ENCODE measurements at places on chromosomes 6 and 20.

DNA sequence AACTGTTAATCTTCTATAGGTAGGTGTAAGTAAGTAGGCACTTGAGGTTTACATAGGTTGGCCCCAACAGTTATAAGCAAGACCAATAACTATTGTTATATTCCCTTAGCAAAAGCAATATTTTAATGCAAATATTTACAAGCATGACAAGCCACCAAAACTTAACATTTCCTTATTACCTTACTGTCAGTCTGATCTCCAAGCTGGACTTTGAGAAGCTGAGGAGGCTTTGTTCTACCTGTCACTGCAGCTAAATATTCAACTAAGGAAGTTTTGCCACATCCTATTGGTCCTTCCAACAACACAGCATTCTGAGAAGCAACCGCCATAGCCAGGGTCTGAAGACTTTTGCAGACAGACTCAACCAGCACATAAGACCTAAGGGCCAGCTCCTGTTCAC is 29.6 kb downstream of the MDN1 start:
- no peak for DNase-seq

DNA sequence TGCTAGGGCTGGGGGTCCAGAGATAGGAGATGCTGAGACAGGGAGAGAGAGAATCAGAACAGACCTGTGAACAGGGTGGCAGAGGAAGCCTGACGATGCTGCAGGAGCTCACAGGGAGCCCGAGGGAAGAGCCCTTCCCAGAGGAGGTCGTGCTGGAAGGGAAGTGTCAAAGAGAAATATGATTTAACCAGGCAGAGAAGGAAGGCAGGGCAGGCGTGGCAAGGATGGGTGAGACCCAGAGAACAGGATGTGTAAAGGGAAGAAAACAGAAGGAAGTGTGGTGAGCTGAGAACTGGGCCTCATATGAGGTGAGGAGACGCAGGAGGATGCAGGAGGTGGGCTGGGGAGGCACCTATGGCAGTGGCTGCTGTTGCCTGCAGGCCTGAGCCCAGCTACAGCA is 105.6 kb downstream of the ZDHHC14 start:
- DNase-seq, result peak; percentile 9

- no peak for DNase-seq
These were observed 31.9 kb upstream of the ANKEF1 start for GRCh38 chr20:10002866-10003265.

- no peak for DNase-seq
These were observed 42.2 kb downstream of the DTNBP1 start for GRCh38 chr6:15620611-15621010.

DNA sequence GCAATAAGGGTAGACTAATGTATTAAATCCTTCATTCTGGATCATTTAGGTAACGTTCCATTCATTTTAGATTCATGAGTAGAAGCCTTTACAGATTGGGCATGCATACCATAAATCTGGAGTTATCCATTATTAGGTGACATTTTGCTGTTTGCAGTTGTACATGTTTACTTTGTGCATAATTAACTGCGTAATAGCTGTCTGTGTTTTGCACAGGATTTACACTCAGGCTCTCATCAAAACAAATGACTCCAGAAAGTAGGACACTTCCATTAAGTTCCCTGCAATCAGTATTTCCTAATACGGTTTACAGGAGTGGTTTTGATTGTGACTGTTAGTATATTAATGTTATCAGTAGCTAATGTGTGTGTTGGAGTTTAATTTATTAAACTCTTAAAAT is 997.4 kb downstream of the HACE1 start:
- no peak for DNase-seq

- no peak for DNase-seq
These were observed 16.6 kb downstream of the MCM9 start for GRCh38 chr6:118918329-118918725.

- no peak for DNase-seq
These were observed 2.0 kb downstream of the GLP1R start for GRCh38 chr6:39050453-39051112.

- DNase-seq, result no peak
These were observed 61.6 kb upstream of the ADGRG6 start for GRCh38 chr6:142240179-142240578.

DNA sequence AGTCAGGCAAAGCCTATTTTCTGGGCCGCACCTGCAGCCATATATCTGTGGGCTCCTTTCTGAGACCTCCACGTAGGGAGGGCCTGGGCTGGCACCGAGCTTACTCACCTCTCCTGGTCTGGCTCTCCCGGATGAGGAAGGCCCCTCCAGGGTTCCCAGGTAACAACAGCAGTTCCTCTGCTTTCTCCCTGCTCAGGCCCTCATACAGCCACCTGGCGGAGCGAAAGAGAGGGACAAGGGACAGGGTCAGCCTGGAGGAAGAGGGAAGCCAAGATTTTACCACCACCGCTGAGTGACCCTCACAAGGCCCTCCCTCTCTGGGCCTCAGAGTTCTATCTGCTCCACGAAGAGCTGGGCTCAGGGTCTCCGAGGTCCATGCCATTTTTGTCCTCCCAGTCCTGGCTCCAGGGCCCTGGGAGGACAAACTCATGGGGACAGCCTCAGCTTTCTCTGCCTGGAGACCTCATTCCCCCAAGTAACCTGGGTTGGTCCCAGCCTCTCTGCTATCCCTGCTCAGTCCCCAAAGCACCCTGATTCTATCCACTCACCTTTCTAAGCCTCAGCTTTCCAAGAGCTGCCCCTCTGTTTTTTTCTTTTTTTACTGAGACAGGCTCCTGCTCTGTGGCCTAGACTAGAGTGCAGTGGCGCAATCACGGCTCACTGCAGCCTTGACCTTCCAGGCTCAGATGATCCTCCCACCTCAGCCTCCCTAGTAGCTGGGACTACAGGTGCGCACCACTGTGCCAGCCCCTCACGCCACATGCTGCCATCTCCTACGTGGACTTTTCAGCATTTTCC is 13.3 kb downstream of the SLA2 start:
- no peak for DNase-seq

- DNase-seq, result no peak
These were observed 48.9 kb upstream of the TFAP2A start for GRCh38 chr6:10463491-10464481.

- DNase-seq, result no peak
These were observed 37.9 kb downstream of the SIM1 start for GRCh38 chr6:100426744-100427338.

- no peak for DNase-seq
These were observed 99.7 kb upstream of the STMND1 start for GRCh38 chr6:17002123-17002522.

- DNase-seq, result no peak
These were observed 214.9 kb downstream of the ZFAND3 start for GRCh38 chr6:38034274-38034914.

GRCh38 chr20:50323209-50323608 is 132.6 kb downstream of the CEBPB start:
- DNase-seq, result no peak

DNA sequence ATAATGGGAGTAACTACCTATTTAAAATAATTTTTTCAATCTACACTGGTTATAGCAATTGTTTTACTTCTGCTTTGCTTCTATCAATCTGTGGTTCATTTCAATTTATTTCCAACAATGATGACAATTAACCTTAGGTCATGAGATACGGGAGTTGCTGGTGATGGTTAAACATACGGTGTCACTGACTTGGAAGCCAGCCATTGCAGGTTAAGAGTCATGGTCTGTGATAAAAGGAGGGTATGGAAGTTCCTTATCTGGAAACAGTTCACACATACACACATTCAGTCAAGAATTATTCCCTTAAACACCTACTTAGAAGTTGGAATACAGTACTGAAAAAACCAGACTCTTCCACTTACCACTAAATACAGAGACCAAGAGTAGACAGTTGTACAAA is 180.0 kb downstream of the KIF16B start:
- DNase-seq, result no peak

- no peak for DNase-seq
These were observed 172.0 kb downstream of the KCNQ5 start for GRCh38 chr6:72793641-72794395.

DNA sequence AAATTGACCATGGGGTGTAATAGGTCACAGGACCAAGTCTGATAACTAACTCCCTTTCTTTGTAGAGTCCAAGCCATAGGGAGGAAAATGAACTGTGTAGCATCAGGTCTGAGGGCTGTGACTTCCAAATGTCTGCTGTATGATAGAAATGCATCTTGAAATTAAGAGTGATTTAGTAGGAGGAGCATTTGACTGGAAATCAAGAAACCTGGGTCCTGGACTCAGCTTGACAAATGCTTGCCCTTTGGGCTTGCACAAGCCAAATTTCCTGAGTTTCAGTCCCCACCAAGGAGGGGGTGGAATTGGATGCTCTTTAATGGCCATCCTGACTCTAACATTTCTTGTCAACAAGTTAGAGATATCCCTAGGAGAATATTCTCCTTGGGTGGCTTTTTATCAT is 187.0 kb downstream of the PDE7B start:
- DNase-seq, result no peak

DNA sequence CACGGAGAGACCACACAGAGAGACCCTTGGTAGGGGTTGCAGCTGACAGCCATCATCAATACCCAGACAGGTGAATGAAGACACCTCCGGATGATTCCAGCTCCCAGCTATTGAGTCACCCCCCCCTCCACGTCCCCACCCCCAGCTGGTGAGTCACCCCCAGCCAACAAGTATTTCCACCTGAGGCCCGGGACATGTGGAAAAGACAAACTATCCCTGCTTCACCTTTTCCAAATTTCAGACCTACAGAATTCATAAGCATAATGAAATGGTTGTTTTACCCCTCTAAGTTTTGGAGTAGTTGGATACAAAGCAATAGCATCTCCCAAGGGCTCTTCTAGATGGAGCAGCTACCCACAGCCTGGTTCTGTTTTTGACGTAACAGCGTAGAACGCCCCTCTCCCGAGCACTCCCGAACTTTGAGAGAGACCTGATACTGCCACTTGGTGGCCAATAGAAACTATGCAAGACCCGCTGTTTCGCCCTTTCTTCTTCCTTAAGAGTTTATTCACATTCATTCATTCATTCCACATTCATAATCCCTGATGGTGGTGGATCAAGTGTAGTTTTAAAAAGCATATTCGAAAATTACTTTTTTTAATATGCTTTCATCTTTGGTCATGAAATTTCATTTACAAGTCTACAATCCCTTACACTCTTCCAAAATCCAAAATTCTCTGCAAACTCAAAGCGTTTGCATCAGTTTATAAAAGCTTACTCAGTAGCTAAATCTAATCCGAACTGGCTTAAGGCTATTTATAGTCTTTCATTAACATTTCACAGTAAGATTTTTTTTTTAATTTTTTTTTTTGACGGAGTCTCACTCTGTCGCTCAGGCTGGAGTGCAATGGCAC is 15.1 kb upstream of the PPP1R16B start:
- DNase-seq, result peak; percentile 43

- DNase-seq, result no peak
These were observed 7.5 kb upstream of the CD164 start for GRCh38 chr6:109389650-109390274.

- DNase-seq, result no peak
These were observed 194.9 kb upstream of the SMLR1 start for GRCh38 chr6:130632277-130632676.

- DNase-seq, result no peak
These were observed 244.2 kb upstream of the POU3F2 start for GRCh38 chr6:98590136-98590681.

- DNase-seq, result no peak
These were observed 44.8 kb downstream of the RIPOR3 start for GRCh38 chr20:50646483-50646996.

DNA sequence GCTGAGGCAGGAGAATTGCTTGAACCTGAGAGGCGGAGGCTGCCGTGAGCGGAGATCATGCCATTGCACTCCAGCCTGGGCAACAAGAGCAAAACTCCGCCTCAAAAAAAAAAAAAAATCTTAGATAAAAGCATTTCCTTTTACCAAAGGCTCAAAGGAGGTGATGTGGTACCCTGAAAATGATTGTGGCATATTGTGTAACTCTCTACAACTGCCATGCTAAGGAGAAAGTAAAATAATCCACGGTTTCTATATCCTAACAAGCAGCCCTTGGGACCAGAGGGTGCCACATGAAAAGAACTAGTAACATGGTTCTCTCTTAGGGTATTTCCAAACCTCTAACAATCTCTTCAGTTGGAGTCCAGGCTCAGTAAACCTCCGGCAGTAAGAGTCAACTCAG is 38.8 kb upstream of the SLA2 start:
- no peak for DNase-seq

GRCh38 chr20:23161244-23161891 is 75.2 kb upstream of the CD93 start:
- no peak for DNase-seq

- no peak for DNase-seq
These were observed 58.6 kb downstream of the RAMACL start for GRCh38 chr6:166527849-166528248.

DNA sequence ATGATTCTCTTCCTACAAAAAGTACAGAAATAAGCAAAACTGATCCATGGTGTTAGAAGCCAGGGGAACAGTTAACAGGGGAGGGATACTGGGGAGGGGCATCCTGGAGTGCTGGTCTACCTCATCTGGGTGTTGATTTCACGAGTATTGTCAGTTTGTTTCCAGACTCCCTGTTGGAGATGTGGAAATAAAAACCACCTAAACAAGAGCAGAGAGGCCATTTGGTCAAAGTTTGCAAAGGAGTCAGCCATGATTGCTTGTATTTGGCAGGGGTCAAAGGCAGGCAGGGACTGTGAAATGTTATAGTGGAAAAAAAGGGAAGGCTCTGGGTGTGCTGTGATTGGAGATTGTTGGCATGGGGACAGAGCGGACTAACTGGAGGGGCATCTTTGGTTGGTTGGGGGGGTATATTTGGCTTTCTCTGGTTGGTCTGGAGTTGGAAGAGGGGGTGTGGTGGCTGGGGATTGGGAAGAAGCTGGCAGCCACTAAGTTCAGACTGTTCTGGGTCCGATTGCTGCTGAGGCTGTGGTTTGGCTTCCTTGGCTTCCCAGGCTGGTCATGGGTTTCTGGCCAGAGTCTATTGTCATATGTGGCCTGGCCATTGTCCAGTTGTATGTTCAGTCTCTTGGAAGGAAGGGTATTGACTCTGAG is 14.9 kb upstream of the PANK2 start:
- DNase-seq, result no peak

DNA sequence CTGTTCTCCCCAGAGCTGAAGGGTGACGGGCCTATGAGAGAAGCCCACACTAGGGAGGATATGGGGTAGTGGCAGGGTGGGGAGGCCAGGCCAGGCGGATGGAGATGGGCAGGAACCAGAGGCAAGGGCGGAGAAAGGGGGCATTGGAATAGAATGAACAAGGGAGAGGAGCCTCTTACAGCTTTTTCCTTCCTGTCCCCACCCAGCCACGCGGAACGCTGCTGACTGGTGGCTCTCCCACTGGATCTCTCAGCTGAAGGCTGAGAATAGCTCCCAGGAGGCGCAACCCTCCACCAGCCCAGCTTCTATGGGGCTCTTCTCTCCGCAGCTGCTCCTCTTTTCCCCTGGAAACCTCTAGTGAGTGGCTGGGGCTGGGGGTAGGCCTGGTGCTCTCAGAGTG is 10.8 kb downstream of the DLK2 start:
- DNase-seq, result no peak
